Activated T-cell treated with anti-CD3 and anti-CD28 coated beads, Interleukin-2, amount 50 U/mL, for 4 hours (primary cell): ENCODE measurements at places on chromosomes 2 and 18. TPM values are rescaled to one million over a fixed set of nuclear protein-coding genes. Genes with fewer than 3 reads are reported as not detected.

The HOXD10 gene
- not detected for total RNA-seq

The KCNG2 gene
- not detected for total RNA-seq

The GAL3ST2 gene
- total RNA-seq = 0.33 TPM

The GCKR gene
- not detected for total RNA-seq

The CHPF gene
- 40.3 TPM for total RNA-seq

The GLI2 gene
- 0.30 TPM for total RNA-seq

The HSPE1 gene
- 521 TPM for total RNA-seq

The NCKAP5 gene
- not detected for total RNA-seq

The CFAP221 gene
- total RNA-seq = not detected

The VAPA gene
- total RNA-seq = 220 TPM

The HRH4 gene
- total RNA-seq = not detected

The CRYGC gene
- total RNA-seq = not detected

The NOSTRIN gene
- 0.32 TPM for total RNA-seq

The CKAP2L gene
- 3.2 TPM for total RNA-seq

The FTCDNL1 gene
- 2.3 TPM for total RNA-seq

The STPG4 gene
- not detected for total RNA-seq

The SIX3 gene
- not detected for total RNA-seq

The UGT1A8 gene
- not detected for total RNA-seq

The COL5A2 gene
- total RNA-seq = 9.5 TPM

The NGEF gene
- total RNA-seq = 0.94 TPM

The GKN1 gene
- total RNA-seq = not detected

The FKBP7 gene
- total RNA-seq = 2.0 TPM

The C2orf81 gene
- total RNA-seq = 1.4 TPM

The SPATS2L gene
- 6.6 TPM for total RNA-seq

The CCDC102B gene
- 1.3 TPM for total RNA-seq

The NTSR2 gene
- not detected for total RNA-seq

The MEP1B gene
- total RNA-seq = not detected

The SDC1 gene
- 0.73 TPM for total RNA-seq

The EHD3 gene
- 2.2 TPM for total RNA-seq

The NETO1 gene
- total RNA-seq = 0.14 TPM

The ALKAL2 gene
- not detected for total RNA-seq

The LRP1B gene
- not detected for total RNA-seq

The SERPINB2 gene
- 0.78 TPM for total RNA-seq

The MSH2 gene
- 54.0 TPM for total RNA-seq

The TSGA10 gene
- total RNA-seq = 2.8 TPM

The POTEI gene
- not detected for total RNA-seq

The MYO7B gene
- total RNA-seq = 0.63 TPM

The CASP10 gene
- total RNA-seq = 4.8 TPM

The REG3G gene
- not detected for total RNA-seq

The DOK1 gene
- total RNA-seq = 27.9 TPM

The C2orf49 gene
- 18.1 TPM for total RNA-seq

The DCTN1 gene
- 97.6 TPM for total RNA-seq

The ALPP gene
- not detected for total RNA-seq

The ANKRD62 gene
- total RNA-seq = not detected

The SCTR gene
- total RNA-seq = not detected

The PAX3 gene
- total RNA-seq = not detected

The MDH1B gene
- total RNA-seq = 0.29 TPM

The TNFAIP6 gene
- not detected for total RNA-seq

The FEV gene
- total RNA-seq = not detected

The DLX2 gene
- not detected for total RNA-seq
